Smooth muscle cell of bladder (primary cell): ENCODE measurements at places on chromosomes 11 and 22. TPM values are rescaled to one million over a fixed set of nuclear protein-coding genes. Genes with fewer than 3 reads are reported as not detected.

TEX54 gene
- not detected in 2 replicates for total RNA-seq

GATD1 gene
- total RNA-seq: 16.4 and 17.9 TPM in 2 replicates

TREH gene
- not detected in 2 replicates for total RNA-seq

ELFN2 gene
- 0.28 and 0.37 TPM in 2 replicates for total RNA-seq

IGLL5 gene
- total RNA-seq: not detected in 2 replicates
